ENCODE measurements at places on chromosomes 5 and 9.

GRCh38 chr5:137221943-137222342 is 277.2 kb downstream of the SPOCK1 start:
- no peak for DNase-seq

DNA sequence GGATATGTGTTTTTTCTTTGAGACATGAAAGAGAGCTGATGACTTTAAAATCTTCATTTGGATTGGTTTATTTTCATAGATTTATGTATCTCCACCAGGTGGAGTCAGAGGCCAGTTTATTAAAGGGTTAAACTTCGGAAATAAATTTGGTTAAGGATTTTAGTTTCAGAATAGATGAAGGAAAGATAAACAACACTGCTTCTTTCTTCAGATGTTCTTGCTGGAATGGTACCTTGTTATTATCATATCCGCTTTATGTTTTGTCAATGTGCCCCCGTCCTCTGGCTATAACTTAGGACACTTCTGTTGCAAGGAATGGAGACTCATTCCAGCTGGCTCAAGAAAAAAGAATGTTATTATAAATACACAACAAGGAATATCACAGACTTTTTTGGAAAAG is 81.2 kb downstream of the ALDH1A1 start:
- DNase-seq, result no peak

GRCh38 chr9:113675475-113675941 is 200.6 kb upstream of the ZNF618 start:
- no peak for DNase-seq

DNA sequence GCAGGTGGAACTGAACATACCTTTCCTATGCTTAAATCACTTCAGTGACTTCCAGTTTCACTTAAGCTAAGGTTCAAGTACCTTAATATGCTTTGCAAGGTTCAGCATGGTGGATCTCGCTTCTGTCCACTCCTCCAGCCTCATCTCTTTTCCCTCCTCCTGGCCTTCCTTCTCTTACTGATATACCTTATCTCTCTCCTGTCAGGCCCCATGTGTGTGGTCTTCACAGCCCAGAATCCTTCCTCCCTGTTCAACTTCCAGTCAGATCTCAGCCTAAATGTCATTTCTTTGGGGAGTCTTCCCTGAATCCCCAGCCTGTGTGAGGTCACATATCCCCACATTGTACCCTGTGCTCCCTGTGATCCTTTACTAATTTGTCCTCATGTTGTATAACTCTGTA is 87.7 kb downstream of the ANGPTL2 start:
- no peak for DNase-seq

DNA sequence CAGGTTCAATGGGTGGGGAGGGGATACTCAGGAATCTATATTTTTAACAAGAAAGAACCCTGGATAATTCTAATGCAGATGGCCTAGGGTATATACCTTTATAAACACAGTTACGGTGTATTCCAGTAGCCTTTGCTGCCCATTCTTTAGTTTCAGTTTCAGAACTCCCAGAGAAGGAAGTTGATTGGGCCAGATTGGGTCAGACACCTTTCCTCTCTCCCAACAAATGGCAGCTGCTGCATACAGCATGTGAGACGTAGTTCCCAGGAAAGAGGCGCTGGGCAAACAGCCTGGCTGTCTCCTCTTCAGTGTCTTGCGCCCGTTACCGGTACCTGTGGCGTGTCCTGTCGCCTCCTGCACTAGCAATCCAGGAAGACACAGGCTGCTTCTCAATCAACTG is 20.4 kb downstream of the ACO1 start:
- DNase-seq, result no peak
